ENCODE measurements at places on chromosomes 5 and 9.

GRCh38 chr5:107663697-107664096, 7.0 kb downstream of the EFNA5 start:
- DNase-seq = no peak

DNA sequence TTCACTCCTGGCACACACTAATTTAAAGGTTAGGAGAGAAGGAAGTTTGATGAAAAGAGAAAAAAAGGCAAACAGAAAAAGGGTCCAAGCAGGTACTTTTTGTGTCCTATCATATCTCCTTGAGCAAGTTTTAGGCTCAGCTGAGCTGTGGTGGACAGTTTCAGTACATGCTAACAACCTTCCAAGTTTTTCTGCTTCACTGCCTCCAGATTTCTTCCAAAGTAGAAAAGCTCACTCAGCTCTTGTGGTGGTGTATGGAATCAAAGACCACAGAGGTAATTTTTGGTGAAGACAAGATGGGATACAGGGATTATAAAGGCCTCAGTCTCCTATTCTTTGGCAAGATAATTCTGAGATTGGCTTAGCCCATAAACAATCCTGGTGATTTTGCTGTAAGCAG, 921.8 kb downstream of the NR2F1-AS1 start:
- DNase-seq = no peak

GRCh38 chr9:132557159-132557558, 25.2 kb upstream of the BARHL1 start:
- DNase-seq = no peak

- DNase-seq = no peak
Observed at GRCh38 chr9:6439051-6439703, 26.2 kb downstream of the UHRF2 start.

DNA sequence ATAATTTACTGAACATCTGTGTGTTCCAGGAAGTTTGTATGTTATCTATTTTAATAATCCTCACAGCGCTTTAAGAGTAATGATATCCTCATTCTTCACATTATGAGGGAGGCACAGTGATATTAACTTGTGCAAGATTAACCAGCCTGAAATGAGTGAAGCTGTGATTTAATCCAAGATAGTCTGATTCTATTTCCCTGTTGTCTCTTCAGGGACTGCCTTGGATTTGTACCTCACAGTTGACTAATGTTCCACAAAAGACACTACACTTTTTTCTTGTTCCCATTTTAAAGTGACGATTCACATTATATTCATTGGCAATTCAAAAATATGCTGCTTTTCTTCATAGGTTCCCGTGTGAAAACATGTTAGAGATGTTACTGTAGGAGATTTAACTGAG, 125.3 kb upstream of the GNA14 start:
- no peak for DNase-seq

DNA sequence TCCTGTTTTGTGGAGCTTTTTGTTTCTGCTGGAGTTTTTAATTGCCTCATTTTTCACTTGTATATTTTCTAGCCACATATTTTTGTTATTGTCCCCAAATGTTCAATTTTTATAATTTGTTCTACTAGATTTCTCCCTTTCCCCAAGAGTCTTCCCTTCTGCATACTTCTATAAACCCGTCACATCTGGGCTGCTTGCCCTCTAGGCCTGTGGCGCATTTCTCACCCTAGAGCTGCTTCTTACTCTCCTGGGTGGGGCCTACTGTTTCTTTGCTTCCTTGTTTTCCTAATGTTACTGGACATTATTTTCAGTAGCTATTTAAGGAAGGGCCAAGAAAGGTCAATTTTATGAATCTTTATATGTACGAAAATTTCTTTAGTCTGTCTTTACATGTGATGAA, 51.5 kb downstream of the NXNL2 start:
- DNase-seq = no peak

- DNase-seq = no peak
Observed at GRCh38 chr9:34242830-34243229, 64.0 kb downstream of the UBAP1 start.

- DNase-seq = no peak
Observed at GRCh38 chr5:174699131-174699530, 25.3 kb upstream of the MSX2 start.

DNA sequence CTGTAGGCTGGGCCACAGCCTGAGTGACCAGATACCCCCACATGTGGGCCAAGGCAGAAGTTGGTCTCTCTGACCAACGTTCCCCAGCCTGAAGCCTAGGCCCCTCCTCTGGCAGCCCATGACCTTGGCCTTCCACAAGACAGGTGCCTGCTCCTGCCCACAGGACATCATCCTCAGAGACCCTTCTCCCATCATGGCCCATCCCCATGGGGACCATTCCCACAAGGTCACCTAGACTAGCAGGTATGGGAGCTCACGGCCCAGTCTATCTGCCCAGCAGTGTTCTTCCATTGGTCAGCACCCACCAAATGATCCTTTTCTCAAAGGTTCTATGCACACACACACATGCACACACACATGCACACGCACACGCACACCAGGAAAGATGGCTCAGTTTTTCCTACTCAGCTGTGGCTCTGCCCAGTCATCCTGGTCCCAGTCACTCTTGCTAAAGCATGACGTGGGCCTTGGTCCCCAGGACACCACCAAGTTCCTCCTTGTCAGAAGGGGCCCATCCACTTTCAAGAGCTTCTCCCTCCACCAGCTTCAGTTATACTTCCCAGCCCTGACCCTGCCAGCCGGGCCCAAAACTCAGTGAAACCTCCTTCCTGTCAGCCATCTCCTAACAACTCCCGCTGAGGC, 65.4 kb downstream of the PAX5 start:
- no peak for DNase-seq

GRCh38 chr5:140311011-140311467, 8.1 kb upstream of the PFDN1 start:
- peak; percentile 85 for DNase-seq

DNA sequence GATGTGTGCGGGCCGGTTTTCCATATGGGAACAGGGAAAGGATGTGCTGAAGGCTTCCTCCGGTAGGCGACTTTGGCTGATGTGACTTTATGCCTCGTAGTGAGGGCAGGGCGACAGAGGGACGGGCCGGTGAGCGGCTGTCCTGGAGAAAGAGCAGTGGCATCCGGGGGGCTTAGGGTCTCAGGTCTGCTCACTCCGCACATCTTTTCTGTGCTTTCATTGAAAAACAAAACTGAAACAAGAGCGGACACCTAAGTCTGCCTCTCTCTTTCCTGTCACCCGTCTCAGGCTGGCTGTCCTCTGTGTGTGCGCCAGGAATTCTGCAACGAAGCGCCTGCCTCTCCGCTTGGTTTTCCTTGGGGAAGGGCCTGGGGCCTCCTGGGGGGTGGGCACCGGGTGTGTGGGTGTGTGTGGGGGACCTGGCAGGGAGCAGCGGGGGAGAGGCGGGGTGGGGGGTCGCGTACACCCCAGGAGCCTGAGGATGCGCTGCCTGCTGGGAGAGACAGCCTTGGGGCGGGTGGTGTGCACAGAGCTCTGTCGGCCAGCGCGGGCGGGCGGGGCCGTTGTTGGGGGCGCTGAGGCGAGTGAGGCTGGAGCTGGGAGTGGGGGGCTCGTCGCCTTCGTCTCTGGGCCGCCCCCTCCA, 580 bp upstream of the PRRX2 start:
- no peak for DNase-seq

GRCh38 chr9:76357555-76357954, 36.7 kb downstream of the RFK start:
- DNase-seq = no peak

DNA sequence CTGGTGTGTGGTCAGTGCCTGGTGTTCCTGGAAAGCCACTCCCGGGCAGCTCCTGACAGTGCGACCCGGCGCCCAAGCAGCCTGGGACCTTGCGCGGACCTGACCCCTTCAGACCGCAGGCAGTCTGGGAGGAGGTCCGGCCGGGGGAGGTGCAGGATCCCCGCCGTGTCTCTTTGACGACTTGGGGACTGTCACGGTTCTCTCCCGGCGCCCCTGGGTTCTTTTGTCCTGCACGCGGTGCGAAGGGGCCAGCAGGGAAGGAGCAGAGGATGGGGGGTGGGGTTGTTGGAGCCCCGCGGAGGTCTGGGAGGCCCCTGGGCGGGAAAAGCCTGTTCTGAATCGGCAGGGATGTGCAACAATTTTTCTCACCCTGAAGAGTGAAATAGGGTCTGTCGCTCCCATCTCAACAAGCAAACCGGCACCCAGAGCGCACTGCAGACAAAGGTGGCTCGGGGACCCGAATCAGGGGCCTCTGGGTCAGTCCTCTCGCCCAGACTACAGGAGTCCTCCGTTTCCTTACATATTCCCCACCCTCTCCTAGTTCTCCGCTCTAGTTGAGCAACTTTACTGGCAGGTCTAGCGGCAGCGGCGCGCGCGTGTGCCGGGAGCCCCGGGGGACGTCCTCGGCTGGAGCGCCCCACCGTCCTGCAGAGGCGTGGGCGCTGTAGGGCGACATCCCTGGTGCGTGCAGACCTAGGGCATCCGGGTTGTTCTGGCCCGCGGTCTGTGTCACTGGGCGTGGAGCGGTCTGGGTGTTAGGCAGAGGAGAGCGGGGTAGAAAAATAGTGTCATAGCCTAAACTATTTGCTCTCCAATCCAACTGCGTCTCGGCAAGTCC, 1.2 kb downstream of the VCAN start:
- peak; percentile 66 for DNase-seq

DNA sequence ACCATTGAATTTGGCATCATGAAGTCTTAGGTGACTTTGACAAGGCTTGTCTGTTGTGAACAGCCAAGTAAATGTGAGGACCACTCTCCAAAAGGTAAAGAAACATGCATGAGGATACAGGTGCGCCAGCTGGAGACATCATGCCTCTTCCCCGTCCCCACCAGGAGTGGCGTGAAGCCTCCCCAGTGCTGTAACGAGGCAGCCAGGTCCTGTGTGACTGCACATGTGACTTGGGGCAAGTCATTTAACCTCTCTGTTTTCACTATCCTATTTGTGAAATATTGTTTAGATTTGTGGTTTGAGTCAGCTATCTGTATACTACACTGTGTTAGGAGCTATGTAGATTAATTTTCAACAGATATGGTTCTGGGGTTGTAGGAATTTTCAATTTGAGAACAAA, 65.0 kb downstream of the DOCK8 start:
- DNase-seq = no peak

DNA sequence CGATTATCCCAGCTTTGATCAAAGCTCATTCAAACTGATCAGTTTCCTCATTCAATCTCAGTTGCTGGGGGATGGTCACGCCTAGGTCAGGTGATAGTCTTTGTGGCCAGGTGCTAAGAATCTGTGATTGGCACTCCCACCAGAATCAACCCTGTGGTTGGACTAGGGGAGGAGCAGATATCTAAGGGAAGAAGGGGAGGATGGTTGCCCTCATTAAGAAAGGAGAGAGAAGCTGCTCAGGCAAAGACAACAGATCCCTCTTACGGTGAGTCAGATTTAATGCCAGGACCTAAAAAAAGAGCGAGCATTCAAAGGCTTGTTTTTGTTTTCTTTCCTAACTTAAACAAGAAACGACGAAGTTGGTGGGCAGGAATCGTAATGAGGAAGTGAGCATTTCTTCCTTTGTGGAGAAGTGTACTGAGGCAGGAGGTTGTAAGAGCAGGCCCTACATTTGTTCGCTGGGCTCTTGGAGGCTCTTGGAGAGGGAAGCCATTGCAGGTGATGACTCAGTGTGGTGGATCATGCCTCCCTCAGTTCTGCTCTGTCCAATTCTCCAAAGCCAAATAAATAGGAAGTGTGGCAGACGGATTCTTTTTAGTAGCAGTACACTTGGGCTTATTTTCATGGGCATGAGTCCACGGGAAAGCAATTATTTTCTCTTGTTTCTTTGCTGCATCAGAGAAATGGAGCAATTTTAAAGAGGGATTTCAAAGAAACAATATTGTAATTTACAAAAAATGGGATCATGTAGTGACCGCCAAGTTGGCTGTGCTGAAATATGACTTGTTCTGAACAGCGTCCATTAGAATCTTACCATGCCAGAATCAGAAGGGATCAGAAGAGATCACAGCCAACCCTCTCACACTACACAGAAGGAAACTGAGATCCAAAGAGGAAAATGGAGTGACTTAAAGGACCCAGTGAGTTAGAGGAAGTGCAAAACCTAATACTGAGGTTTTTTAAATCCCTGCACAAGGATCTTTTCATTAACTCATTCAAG, 18.7 kb upstream of the TGFBR1 start:
- DNase-seq = peak; percentile 76

DNA sequence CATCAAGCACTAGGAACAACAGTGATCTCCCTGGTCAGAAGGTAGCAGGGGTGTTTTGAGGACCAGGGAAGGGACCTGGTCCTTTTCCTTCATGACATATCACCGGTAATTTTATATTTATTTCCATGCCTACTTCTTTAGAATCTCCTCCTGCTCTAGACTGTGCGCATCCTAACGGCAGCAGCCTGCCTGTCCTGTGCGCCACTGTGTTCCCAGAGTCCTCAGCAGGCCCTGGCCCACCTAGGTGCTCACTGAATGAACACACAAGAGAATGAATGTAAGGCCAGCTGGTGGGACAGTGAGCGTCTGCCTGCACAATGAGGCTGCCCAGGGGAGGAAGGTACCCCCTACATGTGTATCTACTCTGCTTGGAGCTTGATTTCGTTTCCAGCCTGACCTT, 51.5 kb downstream of the C5orf15 start:
- DNase-seq = no peak

GRCh38 chr5:91816681-91817080, 433.6 kb upstream of the ARRDC3 start:
- no peak for DNase-seq

DNA sequence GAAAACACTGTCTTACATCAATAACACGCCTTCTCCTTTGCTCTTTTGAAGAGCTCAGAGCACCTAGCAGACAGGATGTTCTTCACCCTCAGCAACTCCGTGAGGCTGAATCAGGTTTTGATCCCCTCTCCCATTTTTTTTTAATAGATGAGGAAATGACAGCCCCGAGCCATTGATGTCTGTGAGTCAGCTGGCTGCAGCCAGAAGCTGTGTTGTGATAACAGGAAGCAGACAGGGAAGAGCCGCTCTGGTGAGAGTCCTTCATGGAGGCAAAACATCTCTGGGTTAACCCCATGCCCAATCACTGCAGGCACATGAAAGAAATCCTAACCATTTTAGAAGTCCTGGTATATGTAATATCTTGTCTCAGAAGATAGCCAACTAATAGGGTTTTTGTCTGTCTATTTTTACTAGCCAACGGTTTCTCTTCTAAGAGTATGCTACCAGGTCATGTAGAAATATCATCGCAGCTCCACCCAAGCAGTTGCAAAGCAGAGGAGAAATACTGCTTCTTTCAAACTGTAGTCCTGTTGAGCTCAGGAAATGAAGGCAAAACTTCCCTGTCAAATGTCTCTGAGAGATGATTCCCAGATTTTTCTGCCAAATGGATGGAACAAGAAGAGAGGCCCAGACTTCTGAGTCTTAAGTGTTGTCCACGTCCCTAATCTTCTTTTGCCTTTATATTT, 568.9 kb downstream of the CCDC171 start:
- DNase-seq = no peak

DNA sequence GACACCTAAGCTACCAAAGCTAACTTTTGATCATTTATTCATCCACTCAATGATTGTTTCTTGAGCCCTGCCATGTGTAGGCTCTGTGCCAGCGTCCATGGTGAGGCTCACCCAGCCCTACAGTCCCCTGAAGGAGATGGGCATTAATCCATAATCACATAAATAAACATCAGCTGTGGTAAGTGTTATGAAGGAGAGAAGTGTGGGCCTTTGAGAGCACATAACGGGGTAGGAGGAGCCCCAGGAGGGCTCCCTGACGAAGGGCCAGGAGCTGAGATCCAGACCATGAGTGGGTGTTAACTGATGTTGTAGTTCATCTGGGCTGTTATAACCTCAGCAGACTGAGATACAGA, 53.9 kb upstream of the AFAP1L1 start:
- DNase-seq = no peak

GRCh38 chr9:78035383-78035993, 3.9 kb upstream of the GNAQ start:
- no peak for DNase-seq
